ENCODE measurements at places on chromosomes 5 and 9.

DNA sequence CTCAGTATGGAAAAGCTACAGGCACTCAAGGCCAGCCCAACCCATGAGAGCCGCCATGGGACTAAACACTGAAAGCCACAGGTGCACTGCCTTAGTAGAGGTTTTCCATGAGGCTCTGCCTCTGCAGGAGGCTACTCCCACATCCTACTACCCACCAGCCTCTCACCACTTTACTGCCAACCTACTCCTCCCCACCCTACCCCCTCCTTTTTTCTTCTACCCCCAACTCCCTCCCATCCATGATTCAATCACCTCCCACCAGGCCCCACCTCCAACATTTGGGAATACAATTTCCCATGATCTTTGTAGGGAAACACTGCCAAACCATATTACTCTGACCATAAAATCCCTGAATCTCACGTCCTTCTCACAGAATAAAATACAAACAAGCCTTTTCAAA lies 101.6 kb upstream of the CTSV start:
- no peak for DNase-seq

DNA sequence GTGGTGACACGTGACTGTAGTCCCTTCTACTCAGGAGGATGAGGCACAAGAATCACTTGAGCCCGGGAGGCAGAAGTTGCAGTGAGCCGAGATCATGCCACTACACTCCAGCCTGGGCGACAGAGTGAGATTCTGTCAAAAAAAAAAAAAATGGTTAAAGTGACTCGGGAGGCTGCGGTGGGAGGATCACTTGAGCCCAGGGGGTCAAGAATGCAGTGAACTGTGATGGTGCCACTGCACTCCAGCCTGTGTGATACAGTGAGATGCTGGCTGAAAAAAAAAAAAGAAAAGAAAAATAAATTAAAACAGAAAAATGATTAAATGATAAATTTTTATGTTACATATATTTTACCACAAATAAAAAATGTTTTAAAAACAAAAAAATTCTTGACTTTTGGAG lies 51.9 kb downstream of the KLF4 start:
- DNase-seq = no peak

GRCh38 chr9:126162611-126163381 lies 163.8 kb upstream of the MVB12B start:
- DNase-seq = no peak

GRCh38 chr5:7435503-7435902 lies 39.6 kb downstream of the ADCY2 start:
- DNase-seq = no peak

GRCh38 chr5:55176176-55176818 lies 3.3 kb upstream of the CDC20B start:
- DNase-seq = peak; percentile 48

DNA sequence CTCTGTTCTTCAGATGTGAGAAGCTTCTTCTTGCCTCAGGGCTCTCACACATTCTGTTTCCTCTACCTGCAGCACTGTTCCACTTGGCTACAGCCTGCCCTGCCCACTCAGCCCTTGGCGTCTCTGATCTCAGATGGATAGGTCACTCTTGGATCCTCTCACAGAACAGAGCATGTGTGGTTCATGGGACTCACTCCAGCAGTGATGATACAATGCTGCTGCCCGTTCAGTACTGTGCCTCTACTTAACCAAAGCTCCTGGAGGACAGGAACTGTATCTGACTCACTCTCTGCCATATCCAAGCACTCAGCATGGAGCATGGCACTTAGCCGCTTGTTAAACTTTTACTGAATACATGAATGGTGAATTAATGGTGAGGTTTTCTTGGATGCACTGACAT lies 3.4 kb upstream of the SPINK4 start:
- no peak for DNase-seq

GRCh38 chr5:125440905-125441304 lies 694.5 kb upstream of the ZNF608 start:
- no peak for DNase-seq

DNA sequence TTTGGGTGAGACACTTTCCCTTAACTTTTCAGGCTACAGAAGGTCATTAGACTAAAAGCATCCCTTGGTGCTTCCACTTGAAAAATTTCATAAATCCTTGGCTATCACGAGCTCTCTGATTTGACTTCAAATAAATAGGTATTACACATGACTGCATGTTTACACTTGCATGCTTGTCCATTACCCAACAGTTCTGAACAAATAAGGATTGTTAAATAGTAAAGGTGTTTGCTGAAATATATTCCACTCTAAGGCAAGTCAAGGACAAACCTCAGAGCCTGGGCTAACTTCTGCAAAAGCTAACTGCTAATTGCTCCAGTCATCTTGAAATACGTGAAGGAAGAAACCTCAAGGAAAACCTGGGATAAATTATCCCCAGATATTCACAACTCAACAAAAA lies 14.5 kb downstream of the FBXW2 start:
- DNase-seq = peak; percentile 57

GRCh38 chr9:120351106-120351505 lies 228.9 kb downstream of the CDK5RAP2 start:
- no peak for DNase-seq

DNA sequence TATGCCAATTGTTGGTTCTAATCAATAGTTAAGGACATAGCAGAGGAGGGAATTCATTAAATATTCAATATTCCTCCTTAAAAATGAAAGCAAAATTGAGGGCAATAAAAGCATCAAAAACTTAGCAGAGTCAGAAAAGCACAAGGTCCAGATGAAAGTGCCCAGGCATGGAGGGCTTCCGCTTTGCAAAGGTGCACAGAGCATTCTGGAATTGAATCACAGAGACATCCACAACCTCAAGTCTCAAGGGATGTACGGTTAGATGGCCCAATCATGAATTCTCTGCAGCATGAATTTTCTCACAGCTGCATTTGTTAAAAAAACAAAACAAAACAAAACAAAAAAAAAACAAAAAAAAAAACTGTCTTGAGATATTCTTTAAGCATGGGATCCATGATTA lies 253.7 kb downstream of the SPOCK1 start:
- DNase-seq = peak; percentile 21

- DNase-seq = no peak
These were observed 38.7 kb downstream of the LARP1 start for GRCh38 chr5:154793599-154794524.

GRCh38 chr9:112121633-112122032 lies 53.5 kb downstream of the SUSD1 start:
- DNase-seq = no peak

DNA sequence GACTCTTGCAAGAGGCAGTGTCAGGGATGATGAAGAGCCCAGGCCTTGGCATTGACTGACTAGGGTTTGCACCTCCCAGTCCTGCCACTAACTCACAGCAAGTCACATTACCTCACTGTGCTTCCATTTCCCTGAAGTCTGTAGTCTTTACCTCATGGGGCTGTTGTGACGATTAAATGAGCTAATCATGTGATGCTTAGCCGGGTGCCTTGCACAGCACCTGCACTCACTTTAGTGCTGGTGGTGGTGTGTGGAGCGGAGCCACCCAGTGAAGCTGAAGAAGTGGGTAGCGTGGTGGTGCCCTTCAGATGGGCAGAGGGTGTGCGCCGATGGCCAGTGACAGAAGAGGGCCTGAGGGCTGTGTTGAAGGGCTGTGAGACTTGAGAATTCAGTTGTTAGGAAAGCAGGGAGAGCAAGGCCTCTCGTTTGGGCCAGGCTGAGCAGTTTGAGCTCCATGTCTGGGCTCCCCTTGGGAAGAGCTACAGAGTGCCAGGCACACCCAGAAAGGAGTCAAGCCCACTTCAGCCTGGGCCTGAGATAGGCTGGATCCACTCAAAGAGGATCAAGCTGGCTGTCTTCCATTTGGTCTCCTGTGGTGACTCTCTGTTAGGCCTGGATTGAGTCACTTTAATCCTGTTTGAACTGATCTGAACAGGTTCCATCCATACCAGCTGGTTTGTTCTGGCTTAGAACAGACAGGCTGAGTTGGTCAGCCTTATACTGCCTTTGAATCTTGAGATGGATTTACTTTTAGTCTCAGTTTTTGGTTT lies 42.5 kb downstream of the RALGPS1 start:
- DNase-seq = peak; percentile 64

DNA sequence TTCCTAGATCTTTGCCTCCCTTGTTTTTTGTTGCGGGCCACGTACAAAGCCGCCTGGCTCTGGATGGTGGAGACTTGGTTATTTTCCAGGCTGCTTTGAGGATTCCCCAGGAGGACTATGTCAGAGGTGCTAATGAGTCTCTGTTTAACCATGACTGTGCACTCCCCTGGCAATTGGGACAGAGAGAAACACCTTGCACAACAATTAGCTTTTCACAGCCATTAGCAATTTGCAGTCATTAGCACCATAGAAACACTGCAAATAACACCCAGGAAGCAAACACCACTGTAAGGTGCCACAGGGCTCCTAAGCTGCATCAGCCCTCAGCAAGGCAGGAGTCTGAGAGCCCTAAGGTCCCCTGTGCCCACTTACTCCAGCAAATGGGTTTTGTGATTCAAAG lies 201.0 kb upstream of the VLDLR start:
- no peak for DNase-seq

DNA sequence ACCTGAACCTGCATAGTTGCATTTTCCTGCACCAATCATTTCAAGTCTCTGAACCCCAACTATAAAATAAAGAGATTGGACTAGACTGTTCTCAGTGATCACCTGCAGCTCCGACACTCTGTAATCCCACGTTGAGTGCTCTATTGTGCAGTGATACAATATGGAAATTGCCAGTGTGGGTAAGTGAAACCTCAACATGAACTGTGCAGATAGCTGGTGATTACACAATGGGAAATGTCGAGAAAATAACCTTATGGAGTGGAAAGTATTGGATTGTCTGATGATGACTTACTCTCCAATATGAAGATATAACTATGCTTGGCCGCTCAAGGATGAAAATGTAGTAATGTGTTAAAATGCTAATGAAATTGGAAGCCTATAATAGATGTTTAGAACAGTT lies 293.1 kb upstream of the BRINP1 start:
- DNase-seq = no peak

GRCh38 chr5:41832430-41832829 lies 37.8 kb downstream of the OXCT1 start:
- DNase-seq = no peak

- DNase-seq = no peak
These were observed 493.6 kb downstream of the GADD45G start for GRCh38 chr9:90098408-90098807.

DNA sequence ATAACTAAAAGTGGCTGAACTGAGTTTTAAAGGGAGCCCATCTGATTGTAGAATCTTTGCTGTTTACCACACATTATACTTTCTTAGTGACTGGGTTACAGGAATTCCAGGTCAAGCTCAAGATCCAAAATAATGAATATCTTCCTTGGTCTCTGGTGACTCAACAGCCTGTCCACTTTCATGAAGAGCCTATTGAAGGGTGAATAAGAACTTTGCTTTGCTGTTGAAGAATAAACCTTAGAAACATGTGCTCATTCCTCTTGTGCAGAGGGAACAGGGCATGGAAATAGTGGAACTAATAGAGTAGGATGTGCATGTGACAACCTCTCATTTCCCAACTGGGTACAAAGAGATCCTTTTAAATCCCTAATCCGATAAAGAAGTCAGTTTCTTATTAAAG lies 21.4 kb downstream of the ALDH1A1 start:
- DNase-seq = no peak

- DNase-seq = no peak
These were observed 411.4 kb upstream of the CD180 start for GRCh38 chr5:67607958-67608357.

DNA sequence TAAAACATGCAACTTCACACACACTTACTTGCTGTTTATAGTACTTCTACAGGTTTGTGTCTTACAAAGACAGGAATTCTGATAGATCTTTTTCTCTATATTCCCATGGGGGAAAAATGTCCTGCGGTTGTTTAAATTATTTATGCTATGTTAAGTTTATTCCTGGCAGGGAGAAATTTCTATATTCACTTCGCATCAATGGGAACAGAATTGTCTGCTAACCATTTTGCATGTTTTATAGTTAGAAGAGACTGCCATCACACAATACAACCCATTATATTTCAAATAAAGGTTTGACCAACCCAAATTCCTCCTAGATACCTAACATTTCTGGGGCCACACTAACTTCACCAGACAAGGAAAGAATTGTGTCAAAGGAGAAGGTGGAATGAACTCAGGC lies 110.0 kb upstream of the PRR16 start:
- DNase-seq = no peak

GRCh38 chr9:107685901-107686300 lies 196.3 kb upstream of the KLF4 start:
- no peak for DNase-seq
